ENCODE measurements at places on chromosomes 6 and 20.

DNA sequence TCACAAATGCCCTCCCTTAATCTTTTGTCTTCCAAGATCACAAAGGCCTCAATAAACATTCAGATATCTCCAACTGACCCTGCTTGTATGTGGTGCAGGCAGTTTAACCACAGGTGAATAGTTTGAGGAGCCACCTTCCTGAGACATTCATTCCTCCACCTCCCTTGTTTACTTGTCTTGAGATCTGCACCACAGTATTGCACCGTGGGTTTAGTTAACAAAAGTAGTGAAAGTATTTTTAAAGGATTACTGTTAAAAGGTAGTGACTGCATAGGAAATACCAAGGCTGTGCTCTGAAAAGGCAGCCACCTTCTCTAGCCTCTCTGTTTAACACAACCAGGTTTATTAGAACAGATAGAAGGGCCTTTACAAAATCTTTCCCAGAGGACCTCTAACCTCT, 46.5 kb downstream of the SESN1 start:
- DNase-seq = no peak

DNA sequence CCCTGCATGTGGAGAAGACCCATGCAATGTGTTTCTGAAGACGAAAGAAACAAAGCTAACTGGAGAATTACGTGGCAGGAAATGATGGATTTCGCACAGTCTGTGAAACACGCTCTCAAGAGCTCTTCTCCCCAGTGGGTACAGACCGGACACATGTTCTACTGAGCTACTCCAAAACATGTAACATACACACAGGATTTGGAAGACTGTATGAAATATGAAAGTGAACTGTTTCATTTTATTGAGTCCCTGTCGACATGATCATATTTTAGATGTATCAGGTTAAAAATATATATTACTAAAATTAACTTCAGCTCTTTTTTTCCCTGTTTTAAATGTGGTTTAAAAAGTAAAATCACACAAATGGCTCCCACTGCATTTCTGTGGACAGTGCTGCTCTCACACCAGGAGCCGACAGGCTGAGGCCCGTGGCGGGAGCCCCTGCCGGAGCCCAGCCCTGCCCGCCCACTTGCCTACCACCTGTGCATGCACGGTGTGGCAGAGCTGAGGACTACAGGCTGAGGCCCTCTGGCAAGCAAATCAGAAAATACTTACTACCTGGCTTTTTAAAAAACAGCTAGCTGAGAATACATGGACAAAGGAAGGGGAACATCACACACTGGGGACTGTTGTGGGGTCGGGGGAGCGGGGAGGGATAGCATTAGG, 58.9 kb upstream of the NXT1 start:
- no peak for DNase-seq

DNA sequence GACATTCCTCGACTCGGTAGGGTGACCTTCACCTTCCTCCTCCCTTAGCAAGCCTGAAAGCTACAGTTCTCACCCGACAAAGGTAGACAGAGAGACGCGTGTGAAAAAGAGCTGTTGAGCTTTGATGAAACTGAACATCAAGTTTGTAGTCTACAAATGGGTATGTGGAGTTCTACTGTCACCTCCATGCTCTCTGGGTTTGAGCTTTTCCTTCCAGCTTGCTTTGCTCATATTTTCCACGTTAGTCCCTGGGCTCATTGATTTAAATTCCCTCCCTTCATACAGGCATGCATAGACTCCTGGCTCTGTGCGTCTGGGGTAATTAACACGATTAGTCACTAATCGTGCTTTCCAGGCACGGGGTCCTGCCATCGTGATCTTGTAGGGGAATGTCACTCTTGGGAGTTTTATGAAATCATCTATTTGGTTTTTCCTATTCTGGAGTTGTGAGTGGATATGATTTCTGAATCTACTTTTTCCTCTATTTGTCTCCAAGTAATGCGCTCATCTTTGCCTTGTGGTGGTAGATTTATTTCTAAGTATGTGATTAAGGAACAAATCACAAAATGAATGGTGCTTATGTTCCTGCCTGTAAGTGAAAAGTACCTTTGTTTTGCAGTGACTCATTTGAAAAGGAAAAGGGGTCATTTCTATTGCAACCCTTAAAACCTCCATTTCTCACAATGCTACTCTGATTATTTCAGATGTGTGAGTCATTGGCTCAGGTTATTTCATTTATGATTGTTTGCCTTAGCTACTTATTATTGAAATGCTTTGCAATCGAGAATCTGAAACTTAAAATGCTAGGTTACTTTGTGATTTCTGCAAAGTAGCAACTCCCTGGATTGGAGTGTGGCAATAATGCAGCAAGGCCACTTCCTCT, 154.6 kb downstream of the ZDHHC14 start:
- DNase-seq = no peak

- no peak for DNase-seq
Measured at GRCh38 chr20:4071178-4071693, 55.9 kb upstream of the RNF24 start.

GRCh38 chr6:89298680-89299465, 16.2 kb downstream of the GABRR2 start:
- DNase-seq = peak; percentile 92

GRCh38 chr6:158061709-158062461, 80.2 kb downstream of the SYNJ2 start:
- no peak for DNase-seq

DNA sequence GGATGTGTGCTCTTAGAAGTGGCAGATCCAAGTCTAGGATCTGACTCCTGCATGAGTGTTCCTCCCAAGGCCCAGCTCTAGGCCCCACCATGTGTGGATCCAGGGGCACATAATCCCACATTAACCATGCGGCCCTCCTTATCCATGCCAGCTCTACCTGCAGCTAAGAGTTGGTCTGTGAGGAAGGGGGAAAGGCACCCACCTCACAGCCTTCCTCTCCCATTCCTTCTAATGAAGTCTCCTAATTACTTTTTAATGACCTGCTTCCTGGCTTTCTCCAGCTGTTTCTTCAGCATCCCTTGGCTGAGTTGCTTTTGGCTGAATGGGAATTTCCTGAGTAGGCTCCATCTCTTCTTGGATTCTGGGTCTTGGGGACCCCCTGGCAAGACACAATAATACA, 52.2 kb downstream of the NPEPL1 start:
- DNase-seq = no peak

DNA sequence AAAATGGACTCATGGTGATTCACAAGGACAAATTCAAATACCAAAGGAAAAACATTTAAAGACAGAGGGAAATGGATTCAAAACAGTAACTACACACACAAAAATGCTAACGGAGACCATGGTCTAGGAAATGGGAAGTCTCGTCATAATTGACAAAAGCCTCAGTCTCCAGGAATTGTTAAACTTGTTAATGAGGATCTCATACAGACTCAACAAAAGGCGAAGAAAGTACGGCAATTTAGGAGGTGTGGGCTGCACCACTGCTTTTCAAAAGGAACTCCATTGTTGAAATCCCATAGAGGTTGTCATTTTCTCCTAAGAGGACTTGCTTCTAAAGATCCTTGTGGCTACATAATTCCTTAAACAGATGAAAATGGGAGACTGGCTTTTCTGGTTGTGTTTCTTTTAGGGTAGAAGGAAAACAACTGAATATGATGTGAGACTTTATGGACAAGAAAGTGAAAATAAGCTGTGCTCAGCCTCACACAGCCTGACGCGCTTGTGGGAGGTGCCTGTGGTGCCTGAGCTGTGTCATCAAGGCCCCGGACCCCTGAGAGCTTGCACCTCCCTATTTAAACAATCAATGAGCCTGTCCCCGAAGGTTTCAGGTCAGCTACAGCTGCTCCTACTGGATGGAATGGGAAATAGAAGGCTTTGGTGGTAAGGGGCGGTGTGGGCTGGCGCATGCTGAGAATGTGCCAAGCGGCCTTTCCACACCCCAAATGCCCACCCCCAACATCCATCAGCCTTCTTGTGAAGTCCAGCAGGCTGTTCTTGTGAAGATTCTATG, 2.5 kb upstream of the CLDN20 start:
- no peak for DNase-seq

All from PC-9 (cell line).